ENCODE measurements at places on chromosomes 16 and 17.
A peak's percentile ranks its signal among the peaks of the same experiment; 100 is the strongest.

DNA sequence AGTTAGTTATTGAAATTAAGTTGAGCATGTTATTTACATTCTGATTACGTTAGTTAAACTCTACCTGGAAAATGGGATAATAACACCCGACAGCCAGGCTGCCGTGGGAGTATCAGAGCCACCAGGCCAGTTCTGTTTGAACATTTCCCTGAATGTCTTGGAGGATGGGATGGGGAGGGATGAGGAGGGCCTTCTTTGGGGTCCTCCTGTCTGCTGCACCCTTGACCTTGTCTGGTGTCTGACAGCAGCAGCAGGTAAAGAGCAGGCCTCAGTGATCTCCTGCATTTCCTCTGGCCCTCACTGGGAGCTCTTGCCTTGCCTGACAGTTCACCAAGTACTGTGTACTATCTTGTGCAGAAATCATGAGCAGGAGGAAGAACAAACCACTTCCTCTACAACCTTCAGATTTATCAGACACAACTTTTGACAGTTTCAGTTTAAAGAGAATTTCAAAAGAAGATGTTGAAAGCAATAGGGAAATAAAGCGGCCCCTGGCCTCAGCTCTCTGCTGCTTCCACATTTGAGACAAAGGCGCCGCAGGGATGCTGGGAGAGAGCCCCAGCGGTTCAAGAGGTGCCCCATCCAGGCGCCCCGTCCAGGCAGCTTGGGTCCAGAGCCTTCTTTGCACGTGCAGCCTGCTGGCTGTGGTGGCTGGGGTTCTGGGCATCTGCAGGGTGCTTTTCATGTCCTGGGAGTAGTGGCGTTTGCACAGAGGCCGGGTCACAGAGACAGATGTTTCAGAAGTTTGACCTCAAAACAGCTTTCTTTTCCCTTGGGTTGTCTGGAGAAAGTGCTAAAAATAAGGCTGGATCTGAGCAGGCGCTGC, 25.3 kb downstream of the CMIP start:
- no peak for DNase-seq

DNA sequence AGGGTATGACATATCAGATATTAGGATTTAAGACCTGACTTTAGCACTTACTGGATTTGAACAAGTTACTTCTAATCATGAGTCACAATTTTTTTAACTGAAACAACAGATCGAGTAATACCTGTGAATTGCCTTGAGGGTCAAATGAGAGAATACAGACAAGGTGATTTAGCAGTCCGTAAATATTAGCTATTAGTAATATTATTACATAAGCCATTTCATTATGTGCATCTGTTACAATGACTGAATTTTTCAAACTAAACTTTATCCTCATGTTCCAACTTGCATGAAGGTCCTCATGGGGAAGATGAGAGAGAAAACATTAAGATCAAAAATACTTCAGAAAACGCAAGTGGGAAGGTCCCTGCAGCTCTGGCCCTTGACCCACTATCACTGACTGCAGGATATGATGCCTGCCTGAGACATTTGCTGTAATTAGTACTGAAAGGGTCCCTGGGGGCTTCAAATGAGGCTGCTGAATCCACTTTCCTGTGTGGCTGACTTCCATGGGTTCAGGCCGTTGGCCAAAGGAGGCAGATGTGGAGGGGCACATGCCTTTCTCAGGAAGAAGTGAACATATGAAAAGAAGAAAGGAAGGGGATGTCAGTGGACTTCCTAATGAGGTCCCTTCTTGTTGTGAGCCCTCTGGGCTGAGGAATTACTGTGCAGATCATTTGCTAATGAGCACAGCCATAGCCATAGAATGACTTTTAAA, 441.7 kb downstream of the CDH11 start:
- DNase-seq, result no peak

GRCh38 chr17:1606352-1606985, 22.2 kb downstream of the SLC43A2 start:
- DNase-seq, result peak; percentile 32

DNA sequence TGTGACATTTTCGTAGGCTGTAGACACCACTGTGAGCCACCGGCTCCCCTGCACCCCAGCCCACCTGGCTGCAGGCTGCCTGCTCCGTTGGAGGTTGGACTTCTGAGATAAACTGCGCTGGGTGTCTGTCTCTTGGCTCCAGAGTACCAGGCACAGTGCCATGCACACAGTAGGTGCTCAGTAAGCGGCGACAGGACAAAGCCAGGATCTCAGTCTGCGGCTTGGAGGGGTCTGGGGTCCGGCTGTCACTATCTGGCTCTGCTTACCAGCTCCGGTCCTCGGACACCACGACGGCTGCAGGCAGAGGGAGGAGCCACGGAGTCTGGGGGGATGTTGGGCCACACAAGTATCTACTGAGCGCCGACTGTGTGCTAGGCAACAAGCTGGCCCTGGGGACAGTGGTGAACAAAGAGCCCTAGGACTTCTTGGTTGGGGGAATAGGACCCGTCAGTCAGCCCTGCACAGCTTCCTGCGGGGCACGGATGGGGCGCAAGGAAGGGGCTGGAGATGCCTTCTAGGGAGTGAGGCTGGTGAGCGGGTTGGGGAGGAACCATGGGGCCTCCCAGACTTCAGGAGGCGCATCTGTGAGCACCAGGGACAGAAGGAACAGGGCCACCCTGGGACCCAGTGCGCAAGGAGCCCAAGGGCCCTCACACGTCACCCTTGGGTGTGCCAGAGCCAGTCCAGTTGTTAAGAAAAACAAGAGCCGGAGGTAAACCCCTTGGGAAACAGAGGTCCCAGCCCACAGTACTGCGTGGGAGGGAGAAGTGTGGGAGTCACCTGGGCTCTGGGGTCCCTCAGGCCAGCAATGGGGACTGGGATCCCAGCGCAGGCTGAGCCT, 17.3 kb downstream of the JPH3 start:
- DNase-seq, result no peak

GRCh38 chr16:82755570-82756282, 129.0 kb downstream of the CDH13 start:
- no peak for DNase-seq

- DNase-seq, result no peak
These were observed 142.3 kb downstream of the ZFHX3 start for GRCh38 chr16:72905581-72905980.

- no peak for DNase-seq
These were observed 188.2 kb downstream of the FTO start for GRCh38 chr16:53892155-53892554.

- DNase-seq, result no peak
These were observed 8.4 kb downstream of the PRR29 start for GRCh38 chr17:64006361-64007088.

DNA sequence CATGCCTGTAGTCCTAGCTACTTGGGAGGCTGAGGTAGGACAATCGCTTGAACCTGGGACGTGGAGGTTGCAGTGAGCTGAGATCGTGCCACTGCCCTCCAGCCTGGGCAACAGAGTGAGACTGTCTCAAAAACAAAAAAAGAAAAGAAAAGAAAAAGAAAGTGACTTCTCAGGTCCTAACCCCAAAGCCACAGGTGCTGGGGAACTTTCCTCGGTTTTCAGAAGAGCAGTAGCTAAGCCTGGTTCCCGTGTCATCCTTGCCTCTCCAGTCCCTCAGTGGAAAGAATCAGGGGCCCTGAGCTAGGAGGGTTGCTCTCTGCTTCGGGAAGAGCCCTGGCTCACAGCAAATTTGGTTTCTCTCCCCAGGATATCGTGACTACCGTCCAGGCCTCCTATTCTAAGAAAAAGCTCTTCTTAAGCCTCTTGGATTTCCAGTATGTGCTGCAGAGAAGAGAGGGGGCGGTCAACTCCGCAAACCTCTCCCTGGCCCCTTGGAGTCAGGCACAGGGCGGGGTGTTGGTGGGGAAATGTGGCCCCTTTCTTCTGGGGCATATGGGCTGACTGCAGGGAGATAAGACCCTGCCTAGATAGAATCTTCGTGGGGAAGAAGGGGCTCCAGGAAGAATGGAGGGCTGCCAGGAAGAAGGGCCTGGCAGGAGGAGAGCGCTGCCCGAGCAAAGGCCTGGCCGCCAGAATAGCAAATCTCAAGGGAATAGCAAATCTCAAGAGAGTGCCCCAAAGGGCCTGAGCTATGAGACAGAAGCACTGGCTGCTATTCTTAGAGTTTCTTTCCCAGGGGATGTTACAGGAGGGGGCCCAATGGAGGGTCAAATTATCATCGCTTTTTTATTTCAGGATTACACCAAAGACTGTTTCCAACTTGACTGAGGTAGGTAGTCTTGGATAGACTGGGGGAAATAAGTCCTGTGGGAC, 8.3 kb upstream of the NLRC5 start:
- no peak for DNase-seq

DNA sequence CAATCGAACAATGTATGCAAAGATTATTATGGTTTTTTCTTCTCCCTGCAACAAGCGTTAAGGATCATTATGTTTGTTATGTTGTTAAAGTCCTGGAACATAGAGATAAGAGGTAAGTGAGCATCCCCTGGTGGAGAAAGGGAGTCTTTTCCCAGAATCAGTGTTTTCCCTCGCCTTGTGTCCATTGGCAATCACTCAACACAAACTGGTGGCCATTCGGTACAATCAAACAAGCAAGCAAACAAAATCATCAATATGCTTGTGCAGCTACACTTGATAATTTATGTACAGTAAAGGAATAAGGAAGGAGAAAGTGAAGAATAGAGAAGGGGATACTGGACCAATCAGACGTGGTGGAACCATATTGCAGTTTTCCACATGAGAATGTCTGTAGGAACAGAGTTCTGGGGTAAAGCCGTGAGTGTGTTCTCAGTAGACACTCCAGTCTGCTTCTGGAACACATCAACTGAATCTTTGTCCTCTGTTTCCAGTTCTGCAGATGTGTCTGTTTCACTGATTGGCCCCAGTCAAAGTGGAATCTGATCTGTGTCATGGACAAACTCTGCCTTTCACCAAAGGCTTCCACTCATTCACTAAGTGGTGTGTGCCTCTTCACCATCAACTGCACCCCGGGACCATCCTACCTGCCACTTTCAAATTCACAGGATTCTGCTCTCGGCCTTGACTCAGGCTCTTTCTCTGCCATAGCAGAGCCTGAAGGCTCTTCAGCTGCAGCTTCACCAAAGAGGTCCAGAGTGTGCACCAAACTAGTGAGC, 169.5 kb downstream of the AHSP start:
- DNase-seq, result no peak

DNA sequence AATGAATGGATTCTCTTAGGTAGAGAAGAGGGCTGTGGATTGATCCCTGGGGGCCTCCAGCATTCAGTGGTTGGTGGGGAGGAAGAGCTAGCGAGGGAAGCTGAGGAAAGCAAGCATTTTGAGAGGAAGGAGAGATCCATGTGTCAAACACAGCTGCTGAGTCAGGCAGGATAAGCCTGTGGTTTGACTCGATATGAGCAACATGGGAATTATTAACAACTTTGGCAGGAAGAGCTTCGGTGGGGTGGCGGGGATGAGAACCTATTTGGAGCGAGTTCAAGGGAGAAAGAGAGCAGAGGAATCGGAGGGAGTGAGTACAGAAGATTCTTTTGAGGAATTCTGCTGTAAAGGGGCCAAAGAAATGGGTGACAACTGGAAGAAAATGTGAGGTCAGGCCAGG, 59.5 kb upstream of the CDC42EP4 start:
- DNase-seq, result no peak

- DNase-seq, result no peak
These were observed 102.1 kb downstream of the CDH13 start for GRCh38 chr16:82728901-82729300.

GRCh38 chr16:65281586-65281985, 159.7 kb upstream of the CDH11 start:
- no peak for DNase-seq

- no peak for DNase-seq
These were observed 1045.9 kb upstream of the CDH8 start for GRCh38 chr16:63082101-63082500.

GRCh38 chr17:12081720-12082119, 61.0 kb downstream of the MAP2K4 start:
- no peak for DNase-seq

Data from stimulated activated CD8-positive, alpha-beta memory T cell treated with anti-CD3 and anti-CD28 coated beads, Interleukin-7, amount 100 ng/mL, for 48 hours (primary cell).